ENCODE measurements at places on chromosomes 6 and 20. TPM values are rescaled to one million over a fixed set of nuclear protein-coding genes. Genes with fewer than 3 reads are reported as not detected.

DNA sequence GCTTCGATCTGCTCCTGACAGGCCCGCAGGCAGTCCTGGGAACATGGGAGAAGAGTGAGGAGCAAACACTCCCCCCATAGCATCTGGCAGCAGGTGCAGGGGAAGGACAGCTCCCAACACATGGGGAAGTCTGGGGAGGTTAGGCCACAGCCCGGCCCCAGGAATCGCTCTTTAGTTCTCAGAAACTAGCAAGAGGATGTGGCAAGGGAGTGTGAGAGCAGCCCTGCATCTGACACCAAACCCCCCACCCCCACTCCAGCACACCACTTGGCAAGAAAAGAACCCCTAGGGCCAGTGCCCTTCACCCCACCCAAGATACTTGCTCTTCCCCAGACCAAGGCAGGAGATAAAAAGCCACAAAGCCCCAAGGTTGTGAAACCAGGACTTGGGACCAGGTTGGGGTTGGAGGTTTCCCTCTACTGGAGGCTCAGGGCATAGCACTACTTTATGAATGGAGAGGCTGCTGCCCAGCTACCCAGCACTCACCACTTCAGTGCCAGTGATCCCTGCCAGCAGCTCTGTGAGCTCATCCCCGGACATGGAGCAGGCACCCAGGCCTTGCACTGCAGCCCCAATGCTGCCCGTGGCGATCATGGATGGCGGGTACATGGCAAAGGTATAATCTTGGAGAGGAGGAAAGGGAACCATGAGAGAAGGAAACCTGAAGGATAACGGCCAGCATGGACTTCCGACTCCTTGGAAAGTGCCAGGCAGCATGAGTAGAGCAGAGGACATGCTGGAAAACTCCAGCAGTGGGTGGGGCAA lies 5.4 kb downstream of the CCND3 start:
- DNase-seq: peak; percentile 79

- DNase-seq: no peak
Observed at GRCh38 chr6:40227735-40228134, 293.5 kb upstream of the MOCS1 start.

GRCh38 chr20:17172836-17173516 lies 53.9 kb upstream of the PCSK2 start:
- DNase-seq: no peak

Gene NR2E1
- total RNA-seq: not detected

Gene CDH26
- total RNA-seq: 0.79 TPM

Gene TULP4
- 61.5 TPM for total RNA-seq

GRCh38 chr6:85923013-85923430 lies 280.3 kb upstream of the SYNCRIP start:
- DNase-seq: peak; percentile 56

GRCh38 chr6:85459224-85459901 lies 9.5 kb downstream of the NT5E start:
- DNase-seq: no peak

- DNase-seq: no peak
Observed at GRCh38 chr6:38016824-38017223, 197.3 kb downstream of the ZFAND3 start.

Gene COL9A1
- 7.8 TPM for total RNA-seq

GRCh38 chr6:159602431-159603041 lies 90.5 kb downstream of the SOD2 start:
- DNase-seq: no peak

DNA sequence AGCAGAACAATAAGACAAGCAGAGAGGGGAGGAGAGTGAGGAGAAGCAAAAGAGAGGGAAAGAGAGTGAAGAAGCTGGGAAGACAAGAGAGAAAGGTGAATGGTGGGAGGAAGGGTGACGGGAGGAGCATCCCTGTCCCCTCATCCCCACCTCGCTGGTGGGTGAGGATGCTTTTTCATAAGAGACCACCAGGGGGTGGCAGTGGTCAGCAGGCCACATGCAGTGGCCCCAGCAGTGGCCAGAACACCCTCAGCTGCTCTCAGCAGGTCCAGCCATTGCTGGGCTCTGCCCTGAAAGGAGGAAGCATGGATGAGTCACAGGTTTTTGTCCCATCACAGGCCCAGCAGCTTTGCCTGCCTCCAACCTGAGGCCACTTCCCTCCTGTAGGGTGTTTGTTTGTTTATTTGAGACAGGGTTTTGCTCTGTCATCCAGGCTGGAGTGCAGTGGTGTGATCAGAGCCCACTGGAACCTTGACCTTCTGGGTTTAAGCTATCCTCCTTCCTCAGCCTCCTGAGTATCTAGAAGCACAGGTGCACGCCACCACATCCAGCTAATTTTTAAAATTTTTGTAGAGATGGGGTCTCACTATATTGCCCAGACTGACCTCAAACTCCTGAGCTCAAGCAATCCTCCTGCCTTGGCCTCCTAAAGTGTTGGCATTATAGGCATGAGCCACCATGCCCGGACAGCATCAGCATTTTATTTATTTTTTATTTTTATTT lies 24.0 kb downstream of the FGD2 start:
- peak; percentile 88 for DNase-seq

GRCh38 chr20:2618815-2619214 lies 33.6 kb upstream of the NOP56 start:
- no peak for DNase-seq

Gene PCSK2
- 2.8 TPM for total RNA-seq

DNA sequence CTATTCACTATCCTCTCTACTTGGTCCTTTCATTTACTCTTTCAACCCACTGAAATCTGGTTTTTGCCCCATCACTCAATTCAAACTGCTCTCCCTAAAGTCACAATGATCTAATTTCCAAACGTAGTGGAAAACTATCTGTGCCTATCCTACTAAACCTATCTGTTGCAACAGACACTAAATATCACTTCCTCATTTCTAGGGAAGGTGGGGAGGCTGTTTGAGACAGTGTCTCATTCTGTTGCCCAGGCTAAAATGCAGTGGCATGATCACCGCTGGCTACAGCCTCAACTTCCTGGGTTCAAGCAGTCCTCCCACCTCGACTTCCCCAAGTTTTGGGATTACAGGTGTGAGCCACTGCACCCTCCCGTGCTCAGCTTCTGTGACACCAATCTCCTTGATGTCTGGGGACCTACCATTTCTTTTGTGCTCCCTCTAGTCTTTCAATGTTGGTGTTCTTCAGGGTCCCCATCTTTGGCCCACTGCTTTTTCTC lies 8.8 kb downstream of the RANBP9 start:
- no peak for DNase-seq

Measured in H9 (cell line).